ENCODE measurements at places on chromosomes 5 and 9.

- no peak for DNase-seq
These were observed 18.0 kb downstream of the RXRA start for GRCh38 chr9:134344068-134344799.

GRCh38 chr5:31815376-31815775 lies 176.4 kb downstream of the PDZD2 start:
- no peak for DNase-seq

- no peak for DNase-seq
These were observed 12.1 kb downstream of the ZBTB34 start for GRCh38 chr9:126872516-126872915.

- peak; percentile 94 for DNase-seq
These were observed 65.0 kb upstream of the ANGPTL2 start for GRCh38 chr9:127187231-127187956.

DNA sequence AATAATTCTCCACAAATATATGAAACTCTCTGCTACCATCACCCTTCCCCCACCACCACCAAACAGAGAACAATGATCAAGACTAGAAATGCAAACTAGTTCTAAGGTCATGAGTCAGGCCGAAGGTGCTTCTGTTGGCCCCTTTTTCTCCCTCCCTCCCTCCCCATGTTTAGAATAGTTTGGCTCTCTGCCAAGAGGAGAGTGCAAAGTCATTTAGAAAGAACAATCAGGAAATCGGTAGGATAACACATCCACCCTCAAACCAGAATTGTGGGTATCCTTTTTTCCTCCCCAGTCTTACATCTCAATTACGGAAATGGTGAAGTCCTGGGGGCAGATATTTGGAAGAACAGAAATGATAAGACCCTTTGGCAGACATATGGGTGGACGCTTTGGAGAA lies 170.1 kb downstream of the SLF1 start:
- DNase-seq: no peak

Measured in epithelial cell of proximal tubule (primary cell).